ENCODE measurements at places on chromosomes 12 and 14.

DNA sequence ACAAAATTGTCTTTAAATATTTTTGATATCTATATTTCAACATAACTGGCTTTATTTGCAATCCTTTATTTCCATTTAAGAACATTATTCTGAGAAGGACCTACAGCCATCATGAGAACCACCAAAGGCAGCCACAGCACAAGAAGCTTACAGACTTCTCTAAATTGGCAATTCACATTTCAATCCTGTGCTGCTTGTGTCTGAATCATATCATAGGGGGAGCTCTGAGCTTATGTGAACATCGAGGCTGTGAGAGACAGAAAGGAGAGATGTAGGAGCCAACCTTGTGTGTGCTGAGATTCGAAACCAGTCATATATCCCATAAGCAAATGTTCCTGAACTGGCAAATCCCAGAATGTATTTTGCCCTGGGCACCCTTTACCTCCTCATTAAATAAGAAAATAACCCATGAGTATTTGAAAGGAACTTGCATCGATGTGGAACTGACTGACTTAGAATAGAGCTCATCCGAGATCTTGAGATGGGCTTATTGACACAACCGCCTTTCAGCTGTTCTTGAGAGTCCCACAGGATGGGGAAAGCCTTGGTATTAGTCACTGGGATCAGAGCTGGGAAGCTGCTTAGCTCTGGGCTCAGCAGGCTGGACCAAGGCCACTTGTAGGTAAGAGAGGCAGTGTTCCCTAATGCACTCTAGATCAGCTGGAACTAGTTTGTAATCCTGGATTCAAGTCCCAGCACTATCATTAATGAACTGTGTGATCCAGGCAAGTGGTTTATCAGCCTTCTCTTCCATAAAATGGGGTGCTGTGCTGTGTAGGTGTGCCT, 329.8 kb downstream of the CACNA1C start:
- DNase-seq, result no peak

- no peak for DNase-seq
Measured at GRCh38 chr12:20150835-20151422, 217.4 kb upstream of the PDE3A start.

GRCh38 chr12:123140676-123141614, 9.9 kb downstream of the PITPNM2 start:
- no peak for DNase-seq

GRCh38 chr12:93819050-93819491, 141.9 kb downstream of the CRADD start:
- no peak for DNase-seq

DNA sequence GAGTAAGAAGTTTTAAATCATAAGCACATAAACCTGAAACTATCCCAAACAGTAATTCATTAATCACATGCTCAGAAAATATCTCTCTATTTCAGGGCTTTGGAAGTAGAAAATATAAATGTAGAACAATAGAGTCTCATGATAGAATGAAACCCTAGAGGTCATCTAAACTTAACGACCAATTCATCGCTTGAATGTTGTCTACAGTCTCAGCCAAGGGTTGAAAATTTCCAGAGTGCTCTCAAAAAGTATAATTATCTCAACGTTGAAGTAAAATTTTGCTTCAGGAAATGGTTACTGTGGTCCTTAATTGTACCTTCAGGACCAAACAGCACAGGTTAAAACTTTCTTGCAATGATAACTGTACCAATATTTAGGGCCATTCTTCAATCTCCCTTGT, 1053.6 kb upstream of the SEL1L start:
- DNase-seq, result no peak

GRCh38 chr12:123998991-123999359, 26.0 kb downstream of the ZNF664 start:
- no peak for DNase-seq

Data from stimulated activated CD4-positive, alpha-beta T cell treated with anti-CD3 and anti-CD28 coated beads, Interleukin-2, amount 100 ng/mL, for 48 hours (primary cell).